Activated B cell treated with CpG ODN at 0.5 μM for 24 hours (primary cell): ENCODE measurements at places on chromosomes 3 and 15. TPM values are rescaled to one million over a fixed set of nuclear protein-coding genes. Genes with fewer than 3 reads are reported as not detected.
A peak's percentile ranks its signal among the peaks of the same experiment; 100 is the strongest.

GRCh38 chr3:152176241-152176640 is 92.5 kb upstream of the MBNL1 start:
- no peak for DNase-seq
- H3K36me3 ChIP-seq: peaks cover 8% of the 10 kb centered on the region
- no peaks in the 10 kb centered on the region for H3K27me3 ChIP-seq
- no peak overlapping the region for H3K4me3 ChIP-seq
- H3K4me1 ChIP-seq: peaks cover 8% of the 10 kb centered on the region

The PLA2G4D gene
- total RNA-seq: not detected in 2 replicates

GRCh38 chr3:50971487-50971924 is 296.8 kb downstream of the DOCK3 start:
- H3K4me1 ChIP-seq: peaks cover 2% of the 10 kb centered on the region
- no peaks in the 10 kb centered on the region for H3K36me3 ChIP-seq
- H3K27me3 ChIP-seq: no peaks in the 10 kb centered on the region
- no peak overlapping the region for H3K4me3 ChIP-seq
- no peak for DNase-seq

DNA sequence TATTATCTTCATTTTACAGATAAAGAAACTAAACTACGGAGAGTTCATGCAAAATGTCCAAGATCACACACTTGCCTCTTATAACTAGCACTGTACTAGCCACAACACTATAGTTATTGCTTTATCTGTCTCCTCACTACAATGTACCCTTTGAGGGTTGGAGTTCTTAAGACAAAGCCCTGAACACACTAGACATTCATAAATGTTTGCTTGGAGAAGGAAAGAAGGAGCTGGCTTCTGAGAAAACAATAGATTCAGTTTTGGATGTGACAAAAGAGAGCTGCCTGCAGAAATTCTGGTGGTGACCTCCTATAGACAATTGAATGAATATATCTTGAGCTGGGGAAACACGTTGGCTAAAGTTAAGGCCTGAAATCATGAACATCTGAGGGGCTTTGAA is 169.9 kb upstream of the ARHGEF26 start:
- H3K4me1 ChIP-seq: no peaks in the 10 kb centered on the region
- H3K27me3 ChIP-seq: no peaks in the 10 kb centered on the region
- no peak overlapping the region for H3K27ac ChIP-seq
- no peak for DNase-seq
- H3K36me3 ChIP-seq: no peaks in the 10 kb centered on the region

The SLC9C1 gene
- total RNA-seq: 0.24 and 0.58 TPM in 2 replicates

DNA sequence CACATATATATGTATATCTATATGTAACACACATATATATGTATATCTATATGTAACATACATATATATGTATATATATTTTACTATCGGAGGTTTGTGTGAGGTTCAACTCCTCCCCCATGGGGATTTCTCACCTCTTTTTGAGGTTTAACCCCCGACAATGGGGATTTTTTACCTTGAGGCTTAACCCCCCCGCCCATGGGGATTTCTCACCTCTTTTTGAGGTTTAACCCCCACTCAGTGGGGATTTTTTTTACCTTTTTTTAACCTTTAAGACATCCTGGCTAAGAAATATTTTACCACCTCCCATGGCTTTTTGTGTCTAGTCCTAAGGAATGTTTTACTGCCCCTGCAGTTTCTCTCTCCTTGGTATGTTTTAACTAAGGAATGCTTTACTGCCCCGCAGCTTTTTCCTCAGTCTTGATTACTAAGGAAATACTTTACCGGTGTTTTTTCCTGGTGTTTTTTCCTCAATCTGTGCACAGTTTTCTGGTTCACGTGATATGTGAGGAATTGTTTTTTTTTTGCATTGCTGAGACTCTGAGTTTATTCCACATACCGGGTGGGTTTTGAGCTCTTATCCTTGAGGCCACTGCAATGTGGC is 185.2 kb downstream of the KLF13 start:
- peak overlapping the region; percentile 59 for H3K27ac ChIP-seq
- H3K27me3 ChIP-seq: peaks cover 11% of the 10 kb centered on the region
- no peak for DNase-seq
- peak overlapping the region; percentile 48 for H3K4me3 ChIP-seq
- H3K36me3 ChIP-seq: no peaks in the 10 kb centered on the region

The HGD gene
- 0.78 and 1.0 TPM in 2 replicates for total RNA-seq

The KBTBD8 gene
- 45.4 and 53.3 TPM in 2 replicates for total RNA-seq
